Uterus (tissue), 4 donors: ENCODE measurements at places on chromosomes 5 and 9.

GRCh38 chr9:32347571-32347970 is 36.9 kb upstream of the ACO1 start:
- H3K27me3 ChIP-seq: no peaks in the 10 kb centered on the region
- no peak for DNase-seq
- H3K27ac ChIP-seq: no peak overlapping the region

GRCh38 chr9:134594078-134594941 is 47.3 kb upstream of the COL5A1 start:
- no peak overlapping the region for H3K27ac ChIP-seq
- H3K4me3 ChIP-seq: no peak overlapping the region
- H3K27me3 ChIP-seq: no peaks in the 10 kb centered on the region
- H3K36me3 ChIP-seq: no peaks in the 10 kb centered on the region
- DNase-seq: no peak

GRCh38 chr5:12354686-12355085 is 450.4 kb upstream of the CTNND2 start:
- no peak for DNase-seq
- no peaks in the 10 kb centered on the region for H3K4me1 ChIP-seq
- no peaks in the 10 kb centered on the region for H3K36me3 ChIP-seq
- H3K27me3 ChIP-seq: no peaks in the 10 kb centered on the region
- no peak overlapping the region for H3K27ac ChIP-seq
- no peak overlapping the region for H3K4me3 ChIP-seq

DNA sequence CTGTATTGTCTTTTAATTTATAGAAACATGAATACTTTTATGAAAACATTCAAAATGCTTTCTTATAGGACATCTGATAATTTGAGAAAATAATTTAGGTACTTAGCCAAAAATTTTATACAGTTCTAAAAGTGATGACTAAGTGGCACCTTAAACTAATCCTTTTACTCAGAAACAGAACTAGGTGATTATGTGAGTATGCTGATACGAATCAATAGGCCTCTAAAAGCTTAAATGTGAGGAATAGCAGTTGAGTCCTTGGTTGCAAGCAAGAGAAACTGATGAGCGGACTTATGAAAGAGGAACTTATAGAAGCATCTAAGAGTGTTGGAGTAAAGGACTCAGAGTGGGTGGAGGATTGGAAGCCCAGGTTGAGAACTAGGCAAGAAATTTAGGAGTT is 26.4 kb downstream of the ANXA1 start:
- no peaks in the 10 kb centered on the region for H3K4me1 ChIP-seq
- no peak overlapping the region for H3K27ac ChIP-seq
- no peak for DNase-seq

DNA sequence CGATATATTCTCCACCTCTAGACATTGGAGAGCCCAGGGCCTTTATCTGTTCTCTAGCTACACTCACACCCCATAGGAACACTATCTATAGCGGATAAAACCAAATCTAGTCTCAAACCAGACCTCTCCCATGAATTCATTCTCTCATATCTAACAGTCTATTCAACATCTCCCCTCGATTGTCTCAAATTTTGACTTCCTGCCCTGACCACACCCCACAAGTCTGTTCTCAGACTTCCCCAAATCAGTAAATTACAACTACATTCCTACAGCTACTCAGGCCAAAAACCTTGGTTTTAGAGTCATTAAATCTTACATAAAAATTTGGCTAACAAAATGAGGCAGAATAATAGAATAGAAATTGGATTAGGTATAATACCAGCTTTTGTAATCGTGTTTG is 12.5 kb upstream of the SLC1A3 start:
- no peaks in the 10 kb centered on the region for H3K27me3 ChIP-seq
- no peaks in the 10 kb centered on the region for H3K4me1 ChIP-seq
- no peak for DNase-seq
- no peak overlapping the region for H3K4me3 ChIP-seq
- no peak overlapping the region for H3K27ac ChIP-seq

- no peak for DNase-seq
- H3K36me3 ChIP-seq: no peaks in the 10 kb centered on the region
- H3K27ac ChIP-seq: no peak overlapping the region
- H3K4me3 ChIP-seq: no peak overlapping the region
Observed at GRCh38 chr5:178507151-178507932, 82.9 kb downstream of the COL23A1 start.

GRCh38 chr5:14184082-14184481 is 40.9 kb downstream of the TRIO start:
- peak overlapping the region; percentile 96 for H3K27ac ChIP-seq
- no peaks in the 10 kb centered on the region for H3K27me3 ChIP-seq
- H3K4me3 ChIP-seq: peak overlapping the region; percentile 15

DNA sequence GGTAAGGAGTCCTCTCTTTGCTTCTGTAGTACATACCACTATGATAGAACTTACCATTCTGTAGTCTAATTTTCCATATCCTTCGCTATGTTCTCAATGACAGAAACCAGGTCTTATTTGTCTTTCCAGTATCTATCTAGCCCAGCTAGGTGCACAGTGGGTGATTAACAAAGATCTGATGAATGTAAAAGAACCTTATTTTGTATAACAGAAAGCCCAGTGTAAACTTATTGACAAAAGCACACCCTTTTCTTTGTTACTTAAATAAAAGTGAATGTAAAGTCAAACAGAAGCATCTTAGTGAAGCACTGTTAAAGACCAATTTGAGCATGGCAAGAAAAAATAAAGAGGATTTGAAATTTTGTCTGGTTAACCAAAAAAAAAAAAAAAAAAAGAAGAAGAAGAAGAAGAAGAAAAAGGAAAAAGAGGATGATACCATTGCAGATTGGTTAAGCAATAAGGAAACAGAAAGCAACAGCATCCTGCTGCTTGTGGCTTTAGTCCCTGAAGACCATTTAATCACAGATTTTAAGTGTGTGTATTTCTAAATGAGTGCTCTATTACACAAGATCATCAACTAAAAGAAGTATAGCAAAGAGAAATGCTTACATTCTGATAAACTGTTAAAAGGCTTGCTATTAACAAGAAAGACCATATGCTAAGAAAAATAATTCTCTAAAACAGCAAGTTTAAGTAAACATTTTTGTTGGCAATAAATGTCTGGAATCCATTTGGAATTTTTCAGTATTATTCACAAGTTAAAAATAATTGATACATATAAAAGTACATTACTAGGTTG is 21.2 kb downstream of the MEGF9 start:
- no peaks in the 10 kb centered on the region for H3K36me3 ChIP-seq
- H3K27me3 ChIP-seq: no peaks in the 10 kb centered on the region
- DNase-seq: no peak
- H3K4me1 ChIP-seq: no peaks in the 10 kb centered on the region
- H3K4me3 ChIP-seq: no peak overlapping the region

DNA sequence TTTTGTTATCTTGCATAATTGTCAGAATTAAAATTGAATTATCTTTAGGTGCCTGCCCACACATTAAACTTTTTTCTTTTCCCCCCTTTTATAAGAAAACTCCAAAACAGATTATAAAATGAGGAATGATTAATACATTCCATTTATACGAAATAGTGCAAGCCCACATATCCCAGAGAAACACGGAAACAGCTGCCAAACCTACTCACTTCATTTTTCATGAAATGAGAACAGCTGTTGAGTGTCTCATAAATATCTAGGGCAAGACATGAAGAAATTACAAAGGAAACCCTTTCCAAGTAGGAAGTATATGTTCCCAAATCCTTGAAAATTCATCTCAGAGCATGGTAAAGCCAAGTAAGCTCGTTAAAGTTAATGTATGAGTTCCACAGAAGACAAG is 459.4 kb upstream of the NMUR2 start:
- H3K4me1 ChIP-seq: no peaks in the 10 kb centered on the region
- H3K4me3 ChIP-seq: no peak overlapping the region
- H3K36me3 ChIP-seq: no peaks in the 10 kb centered on the region
- DNase-seq: no peak

DNA sequence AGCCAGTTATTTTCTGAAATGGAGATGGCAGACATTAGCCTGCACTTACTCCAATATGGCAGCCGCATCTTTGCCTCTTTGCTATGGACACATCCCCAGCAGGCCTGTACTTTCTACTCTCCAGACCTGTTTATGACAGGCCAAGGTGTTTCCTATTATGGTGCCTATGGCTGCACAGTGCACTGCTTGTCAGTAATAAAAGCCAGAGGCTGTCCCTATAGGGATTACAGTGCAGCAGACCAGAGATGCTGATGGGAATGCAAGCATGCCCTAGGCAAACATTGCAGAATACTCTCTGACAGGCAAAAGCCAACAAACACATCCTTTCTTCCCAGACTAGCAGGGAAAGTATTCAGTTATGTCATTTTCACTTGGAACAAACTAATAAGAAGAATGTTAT is 442.9 kb downstream of the RAB3C start:
- H3K36me3 ChIP-seq: no peaks in the 10 kb centered on the region
- no peak overlapping the region for H3K27ac ChIP-seq
- H3K4me3 ChIP-seq: no peak overlapping the region
- no peak for DNase-seq
- H3K4me1 ChIP-seq: no peaks in the 10 kb centered on the region

DNA sequence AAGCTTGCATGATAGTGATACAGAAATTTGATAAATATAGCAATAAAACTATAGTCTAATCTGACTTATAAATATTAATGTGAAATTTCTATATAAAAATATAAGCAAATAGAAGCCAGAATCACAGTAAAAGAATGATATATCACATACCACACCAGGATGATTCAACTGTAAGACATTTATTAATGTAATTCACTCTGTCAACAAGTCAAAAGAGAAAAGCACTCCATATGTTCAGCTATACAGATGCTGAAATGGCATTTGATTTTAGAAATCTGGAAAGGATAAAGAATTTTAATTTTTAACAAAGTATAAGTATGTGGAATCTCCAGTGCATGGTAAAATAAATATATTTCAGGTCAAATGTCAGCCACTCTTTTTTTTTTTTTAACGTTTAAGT is 372.4 kb downstream of the KCNN2 start:
- no peak for DNase-seq
- no peak overlapping the region for H3K4me3 ChIP-seq
- no peaks in the 10 kb centered on the region for H3K27me3 ChIP-seq
- no peaks in the 10 kb centered on the region for H3K4me1 ChIP-seq

DNA sequence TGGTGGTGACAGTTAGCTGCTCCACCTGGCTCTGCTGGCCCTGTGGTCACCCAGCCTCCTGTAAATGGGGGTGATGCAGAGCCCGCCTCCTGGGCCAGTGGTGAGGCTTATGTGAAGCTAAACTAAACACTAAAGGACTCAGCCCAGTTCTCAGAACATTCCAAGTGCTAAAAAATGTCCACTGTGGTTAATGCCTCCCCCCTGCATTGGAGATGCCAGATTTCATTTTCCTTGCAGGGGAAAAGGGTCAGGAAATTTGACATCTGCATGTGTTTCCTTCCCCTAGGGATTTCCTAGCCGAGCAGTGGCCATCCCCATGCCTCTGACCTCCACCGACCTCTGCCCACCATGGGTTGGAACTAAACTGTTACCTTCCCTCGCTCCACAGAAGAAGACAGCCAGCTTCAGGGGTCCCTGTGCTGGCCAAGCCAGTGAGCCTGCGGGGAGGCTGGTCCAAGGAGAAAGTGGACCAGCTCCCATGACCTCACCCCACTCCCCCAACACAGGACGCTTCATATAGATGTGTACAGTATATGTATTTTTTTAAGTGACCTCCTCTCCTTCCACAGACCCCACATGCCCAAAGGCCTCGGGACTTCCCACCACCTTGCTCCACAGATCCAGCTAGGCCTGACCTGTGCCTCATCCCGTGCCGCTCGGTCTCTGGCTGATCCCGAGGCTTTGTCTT is 13.0 kb downstream of the CD74 start:
- no peak overlapping the region for H3K27ac ChIP-seq
- H3K4me1 ChIP-seq: no peaks in the 10 kb centered on the region
- no peaks in the 10 kb centered on the region for H3K36me3 ChIP-seq
- no peak overlapping the region for H3K4me3 ChIP-seq

DNA sequence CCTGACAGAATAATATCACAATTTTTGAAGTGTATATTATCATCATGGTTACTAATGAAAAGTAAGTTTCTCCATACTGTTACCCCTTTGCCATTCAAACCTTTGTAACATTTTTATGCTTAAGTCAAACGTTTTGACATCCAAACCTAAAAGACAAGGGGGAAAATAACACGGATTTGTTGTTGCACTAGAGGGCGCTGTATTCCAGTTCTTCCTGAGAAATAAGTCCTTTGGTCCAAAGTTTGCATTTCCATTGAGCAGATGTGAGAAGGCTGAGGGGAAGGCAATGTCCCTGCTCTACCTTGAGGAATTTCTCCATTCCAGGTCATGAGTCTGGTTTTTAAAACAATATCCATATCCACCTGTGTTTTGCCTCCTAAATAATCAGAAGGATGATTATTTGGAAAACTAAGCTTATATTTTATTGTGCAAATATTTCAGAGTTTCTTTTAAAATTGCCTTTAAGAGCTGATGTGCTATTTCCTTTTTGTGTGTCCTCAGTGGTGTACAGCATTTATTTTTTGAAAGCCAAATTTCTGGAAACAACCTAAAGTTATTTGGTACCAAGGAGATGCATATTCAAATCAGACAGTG is 9.7 kb downstream of the LECT2 start:
- H3K27me3 ChIP-seq: no peaks in the 10 kb centered on the region
